Head of caudate nucleus (tissue), 42 donors: ENCODE measurements at places on chromosomes 12 and 14.

- no peak for DNase-seq
These were observed 670.6 kb downstream of the SLC16A7 start for GRCh38 chr12:60266381-60266852.

GRCh38 chr14:59664741-59665140 lies 88.1 kb upstream of the CCDC175 start:
- DNase-seq, result no peak

DNA sequence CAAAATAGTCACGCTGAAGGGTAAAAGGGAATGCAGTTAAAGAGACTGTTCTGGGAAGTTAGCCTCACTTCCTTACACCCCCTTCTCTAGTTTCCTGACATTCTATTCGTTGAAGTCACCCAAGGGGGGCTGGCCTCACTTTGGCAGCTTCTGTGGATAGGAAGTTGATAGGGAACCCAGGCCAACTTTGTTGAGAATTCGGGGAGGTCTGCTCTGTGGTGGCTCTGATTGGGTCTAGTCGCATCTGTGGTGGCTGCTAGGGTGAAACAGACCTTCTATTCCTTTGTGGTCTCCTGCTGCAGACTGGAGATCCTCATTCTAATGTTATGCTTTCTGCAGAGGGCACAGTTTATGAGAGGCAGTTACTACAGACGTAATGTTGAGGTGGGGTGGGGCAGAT lies 28.8 kb upstream of the GZMB start:
- no peak for DNase-seq

- DNase-seq, result no peak
These were observed 66.3 kb downstream of the ZNF664 start for GRCh38 chr12:124039276-124039675.

DNA sequence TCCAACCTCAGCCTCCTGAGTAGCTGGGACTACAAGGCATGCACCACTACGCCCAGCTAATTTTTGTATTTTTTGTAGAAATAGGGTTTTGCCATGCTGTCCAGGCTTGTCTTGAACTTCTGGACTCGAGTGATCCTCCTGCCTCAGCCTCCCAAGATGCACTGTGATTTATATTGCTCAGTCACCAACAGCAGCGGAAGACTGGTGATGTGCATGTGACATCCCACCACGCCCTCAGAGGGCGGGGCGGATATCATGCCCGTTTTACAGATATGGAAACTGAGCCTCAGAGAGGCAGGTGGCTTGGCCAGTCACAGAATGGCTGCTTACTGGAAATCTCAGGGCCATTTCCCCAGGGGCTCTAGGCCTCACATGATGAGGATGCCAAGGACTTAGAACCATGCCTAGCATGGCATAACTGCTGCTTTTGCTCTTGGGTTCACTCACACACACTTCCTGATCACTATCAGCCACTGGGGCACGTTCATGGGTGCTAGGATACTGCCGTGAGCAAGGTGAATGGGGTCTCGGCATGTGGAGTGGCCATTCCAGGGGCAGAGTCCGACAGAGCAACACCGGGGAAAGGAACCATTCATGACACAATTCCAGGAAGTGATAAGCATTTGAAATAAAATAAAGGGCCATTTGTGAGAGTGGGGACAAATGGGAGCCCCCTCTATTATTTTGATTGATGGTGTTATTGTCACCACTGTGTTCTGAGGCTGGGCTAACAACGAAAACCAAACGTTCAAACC lies 31.9 kb downstream of the RBM19 start:
- no peak for DNase-seq

GRCh38 chr12:132597333-132598316 lies 12.8 kb downstream of the LRCOL1 start:
- no peak for DNase-seq

DNA sequence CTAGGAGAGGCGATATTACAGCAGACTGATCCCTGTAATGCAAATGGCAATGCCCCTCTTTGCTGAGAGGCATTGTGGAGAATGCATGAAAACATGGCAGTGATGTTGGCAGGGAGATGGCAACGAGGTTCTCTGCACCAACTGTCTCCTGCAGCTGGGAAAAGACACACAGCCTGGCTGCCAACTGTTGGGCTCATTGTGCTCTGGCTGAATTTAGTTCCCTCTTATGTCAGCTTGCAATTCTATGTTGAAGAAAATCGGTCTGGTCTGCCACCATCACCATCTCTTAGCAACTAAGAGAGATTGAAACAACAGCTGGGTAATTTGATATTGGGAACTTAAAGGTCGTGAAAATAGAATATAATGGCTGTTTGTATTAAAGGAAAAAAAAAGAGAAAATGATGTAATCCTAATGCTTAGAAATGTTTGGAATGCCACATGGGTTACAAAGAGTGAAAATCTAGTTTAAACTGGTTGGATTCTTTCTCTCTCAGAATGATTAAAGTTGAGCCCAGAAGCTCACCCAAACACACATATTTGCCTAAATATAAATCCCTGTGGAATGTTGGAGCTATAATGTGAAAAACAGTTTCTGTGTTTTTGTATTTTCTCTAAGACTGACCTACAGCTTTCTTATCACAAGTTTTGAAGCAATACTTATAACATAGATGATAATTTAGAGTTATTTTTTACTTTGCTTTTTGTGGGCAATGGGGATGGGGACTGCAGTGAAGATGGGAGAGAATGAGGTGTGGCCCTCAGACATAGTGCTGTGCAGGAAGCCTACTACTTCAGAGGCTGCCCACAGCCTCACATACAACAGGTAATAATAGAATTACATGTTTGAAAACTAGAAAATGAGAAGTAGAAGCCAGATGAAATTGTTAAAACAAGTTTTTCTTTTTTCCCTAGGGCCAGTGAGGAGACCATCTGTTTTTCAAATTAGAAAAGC lies 143.7 kb downstream of the AKAP6 start:
- peak; percentile 77 for DNase-seq

DNA sequence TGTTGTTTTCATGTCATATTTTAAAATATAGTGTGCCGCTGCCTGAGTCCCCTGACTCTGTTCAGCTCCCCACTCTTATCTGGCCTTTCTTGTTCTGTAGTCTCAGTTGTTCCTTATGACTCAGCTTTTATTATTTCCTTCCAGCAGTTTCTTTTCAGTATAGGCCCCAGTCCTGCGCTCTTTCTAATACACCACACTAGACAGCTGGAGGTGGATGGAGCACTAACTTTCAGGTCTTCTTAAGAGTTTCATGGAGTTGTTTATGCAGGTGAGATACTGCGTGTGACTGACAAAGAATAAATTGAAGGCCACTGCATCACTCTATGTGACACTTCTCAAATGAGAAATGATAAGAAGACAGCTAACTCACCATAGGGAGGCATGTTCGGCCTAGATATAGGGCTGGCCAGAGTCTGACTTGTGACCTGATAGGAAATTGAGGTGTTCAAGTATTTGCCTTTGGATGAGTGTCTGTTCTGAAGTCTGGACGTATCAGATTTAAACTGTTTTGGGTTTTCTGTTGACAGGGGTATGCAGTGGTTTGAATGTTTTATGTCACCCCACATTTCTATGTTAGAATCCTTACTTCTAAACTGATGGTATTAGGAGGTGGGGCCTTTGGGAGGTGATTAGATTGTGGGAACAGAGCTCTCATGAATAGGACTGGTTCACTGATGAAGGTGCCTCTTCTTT lies 60.8 kb upstream of the CLMN start:
- DNase-seq, result no peak

GRCh38 chr12:28172434-28173030 lies 17.7 kb upstream of the CCDC91 start:
- no peak for DNase-seq

DNA sequence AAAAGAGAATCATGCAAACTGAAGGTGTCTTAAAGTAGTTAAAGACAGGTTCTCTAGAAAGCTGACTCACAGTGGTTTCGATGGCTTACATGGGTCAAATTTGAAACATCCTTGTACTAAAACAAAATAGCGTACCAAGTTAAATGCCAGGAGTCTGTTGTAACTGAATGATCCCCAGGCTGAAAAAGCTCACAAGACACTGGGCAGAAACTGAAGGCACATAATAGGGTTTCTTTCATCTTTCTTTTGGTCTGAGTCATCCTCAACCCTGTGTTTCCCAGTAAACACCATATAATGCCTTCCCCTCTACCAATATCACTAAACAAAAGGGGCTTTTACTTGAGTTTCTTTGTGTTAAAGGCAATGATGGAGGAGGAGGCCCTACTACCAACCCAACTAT lies 12.8 kb downstream of the ZFYVE1 start:
- no peak for DNase-seq

DNA sequence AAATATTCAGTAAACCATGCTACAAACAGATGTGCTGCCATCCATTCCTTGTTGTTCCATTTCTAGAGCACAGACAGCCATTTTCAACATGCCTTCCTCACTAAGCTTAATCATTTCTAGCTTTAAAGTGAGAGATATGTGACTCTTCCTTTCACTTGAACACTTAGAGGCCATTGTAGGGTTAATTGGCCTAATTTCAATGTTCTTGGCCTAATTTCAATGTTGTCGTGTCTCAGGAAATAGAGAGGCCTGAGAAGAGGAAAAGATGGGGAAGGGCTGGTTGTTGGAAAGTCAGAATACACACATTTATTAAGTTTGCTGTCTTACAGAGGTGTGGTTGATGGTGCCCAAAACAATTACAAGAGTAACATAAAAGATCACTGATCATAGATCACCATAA lies 435.1 kb downstream of the ZFP36L1 start:
- no peak for DNase-seq

GRCh38 chr14:91344096-91344495 lies 73.5 kb downstream of the CCDC88C start:
- DNase-seq, result no peak
